CD4-positive, alpha-beta T cell treated with Interleukin-6 at 100 ng/mL for 8 hours (primary cell): ENCODE measurements at places on chromosomes 1 and 21.

DNA sequence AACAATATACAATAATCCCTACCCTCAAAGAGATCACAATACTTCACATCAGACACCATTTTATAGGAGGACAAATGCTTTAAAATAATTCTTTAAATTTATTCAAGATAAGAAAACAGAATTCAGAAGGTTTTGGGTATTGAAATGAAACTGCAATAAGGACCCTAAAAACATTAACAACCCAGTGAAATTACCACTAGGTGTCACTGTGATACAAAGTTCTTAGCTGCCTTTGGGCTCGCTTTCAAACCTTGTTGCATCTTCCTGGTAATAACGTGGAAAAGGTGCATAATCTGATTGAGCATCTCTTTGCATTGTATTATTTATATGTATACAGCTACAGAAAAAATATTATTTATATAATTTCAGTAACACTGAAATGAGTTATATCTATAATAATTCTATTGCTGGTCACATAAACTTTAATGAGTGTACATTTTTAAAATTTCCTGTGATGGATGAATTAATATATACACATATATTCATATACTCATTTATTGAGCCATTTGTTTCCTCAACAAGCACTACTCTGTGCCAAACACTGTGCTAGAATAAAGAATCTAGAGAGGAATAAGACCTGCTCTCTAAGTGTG lies 185.2 kb downstream of the FAF1 start:
- DNase-seq, result peak; percentile 35

- DNase-seq, result no peak
These were observed 34.8 kb upstream of the TENT5C start for GRCh38 chr1:117570988-117571409.

DNA sequence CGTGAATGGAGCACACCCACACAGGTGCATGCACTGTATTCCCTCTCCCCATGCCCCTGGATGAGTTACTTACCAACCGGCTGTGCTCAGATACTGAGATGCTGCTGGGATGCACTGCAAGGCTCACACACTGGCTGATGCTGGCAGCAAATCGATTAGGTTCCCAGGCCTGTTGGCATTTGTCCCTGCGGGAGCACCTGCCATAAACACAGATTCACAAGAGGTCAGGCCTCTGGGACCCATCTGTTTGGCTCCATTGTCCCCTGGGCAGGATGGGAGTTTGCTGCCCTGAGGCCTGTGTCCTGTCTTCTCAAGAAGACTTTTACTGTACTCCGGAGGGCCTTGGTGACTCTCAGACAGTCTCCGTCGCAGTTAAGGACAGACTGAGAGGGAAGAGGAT lies 145.4 kb downstream of the PLXNA2 start:
- no peak for DNase-seq

DNA sequence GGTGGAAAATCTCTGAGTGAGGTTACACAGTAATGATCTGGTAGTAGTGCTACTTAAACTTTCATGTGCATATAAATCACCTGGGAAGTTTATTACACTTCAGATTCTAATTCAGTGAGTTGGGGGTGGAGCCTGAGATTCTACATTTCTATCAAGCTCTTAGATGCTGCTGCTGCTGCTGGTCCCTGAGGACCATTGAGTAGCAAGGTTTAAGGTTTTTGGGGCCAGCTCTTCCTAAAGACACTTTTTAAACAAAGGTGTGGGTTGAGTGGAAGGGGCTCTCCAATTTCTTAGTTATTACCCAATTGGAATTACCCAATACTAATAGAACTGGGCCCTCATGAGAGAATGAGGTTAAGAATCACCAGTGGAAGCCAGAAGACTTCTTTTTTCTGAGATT lies 29.5 kb downstream of the KCNA3 start:
- no peak for DNase-seq

GRCh38 chr21:14321042-14321441 lies 61.9 kb downstream of the HSPA13 start:
- no peak for DNase-seq

GRCh38 chr1:147822292-147822691 lies 61.9 kb upstream of the GJA5 start:
- DNase-seq, result no peak

- DNase-seq, result no peak
These were observed 96.4 kb downstream of the RUNX1 start for GRCh38 chr21:34952701-34953100.
